CD8-positive, alpha-beta memory T cell (primary cell): ENCODE measurements at places on chromosomes 5 and 9. TPM values are rescaled to one million over a fixed set of nuclear protein-coding genes. Genes with fewer than 3 reads are reported as not detected.

Gene TMEM267
- 18.4 TPM for total RNA-seq

Gene COL15A1
- not detected for total RNA-seq

Gene THBS4
- 0.98 TPM for total RNA-seq

Gene PCDHB16
- total RNA-seq, result not detected

Gene TLR4
- total RNA-seq, result 0.48 TPM

Gene IFNA21
- not detected for total RNA-seq

Gene PHF24
- total RNA-seq, result 0.04 TPM

Gene HINT2
- total RNA-seq, result 71.7 TPM

Gene TARS1
- total RNA-seq, result 234 TPM

Gene CYSTM1
- 13.9 TPM for total RNA-seq

Gene TMEM252
- total RNA-seq, result not detected

Gene PCDHB11
- total RNA-seq, result not detected

Gene PDE8B
- total RNA-seq, result not detected
